ENCODE measurements at places on chromosomes 1 and 21. TPM values are rescaled to one million over a fixed set of nuclear protein-coding genes. Genes with fewer than 3 reads are reported as not detected.

The IVL gene
- total RNA-seq, result 0.03 TPM

The OR2L13 gene
- total RNA-seq, result not detected

The PLA2G2C gene
- not detected for total RNA-seq

The LORICRIN gene
- total RNA-seq, result not detected

The MYOCOS gene
- not detected for total RNA-seq

The MCL1 gene
- total RNA-seq, result 124 TPM

The AIRE gene
- total RNA-seq, result not detected

The GPR52 gene
- not detected for total RNA-seq

The PCP4 gene
- not detected for total RNA-seq

The LIN28A gene
- total RNA-seq, result not detected

The SNRNP40 gene
- total RNA-seq, result 50.5 TPM

The ETNK2 gene
- 3.9 TPM for total RNA-seq

The OR2T2 gene
- total RNA-seq, result not detected

The C1QA gene
- total RNA-seq, result not detected

The CENPL gene
- 10.2 TPM for total RNA-seq

The MROH7 gene
- not detected for total RNA-seq

The AIM2 gene
- not detected for total RNA-seq

The FCAMR gene
- not detected for total RNA-seq

The LCE2A gene
- not detected for total RNA-seq

The TRPM2 gene
- 8.8 TPM for total RNA-seq

The SV2A gene
- 0.11 TPM for total RNA-seq

The DISC1 gene
- total RNA-seq, result 0.26 TPM

The RABIF gene
- 13.3 TPM for total RNA-seq

The HSD3B1 gene
- total RNA-seq, result not detected

The ALX3 gene
- total RNA-seq, result not detected

The RNF186 gene
- not detected for total RNA-seq

The LMX1A gene
- not detected for total RNA-seq

The DMRTA2 gene
- total RNA-seq, result 0.13 TPM

The HJV gene
- total RNA-seq, result not detected

The ANGPTL3 gene
- total RNA-seq, result not detected

The MIGA1 gene
- total RNA-seq, result 7.5 TPM
